ENCODE measurements at places on chromosomes 6 and 20.
A peak's percentile ranks its signal among the peaks of the same experiment; 100 is the strongest.

DNA sequence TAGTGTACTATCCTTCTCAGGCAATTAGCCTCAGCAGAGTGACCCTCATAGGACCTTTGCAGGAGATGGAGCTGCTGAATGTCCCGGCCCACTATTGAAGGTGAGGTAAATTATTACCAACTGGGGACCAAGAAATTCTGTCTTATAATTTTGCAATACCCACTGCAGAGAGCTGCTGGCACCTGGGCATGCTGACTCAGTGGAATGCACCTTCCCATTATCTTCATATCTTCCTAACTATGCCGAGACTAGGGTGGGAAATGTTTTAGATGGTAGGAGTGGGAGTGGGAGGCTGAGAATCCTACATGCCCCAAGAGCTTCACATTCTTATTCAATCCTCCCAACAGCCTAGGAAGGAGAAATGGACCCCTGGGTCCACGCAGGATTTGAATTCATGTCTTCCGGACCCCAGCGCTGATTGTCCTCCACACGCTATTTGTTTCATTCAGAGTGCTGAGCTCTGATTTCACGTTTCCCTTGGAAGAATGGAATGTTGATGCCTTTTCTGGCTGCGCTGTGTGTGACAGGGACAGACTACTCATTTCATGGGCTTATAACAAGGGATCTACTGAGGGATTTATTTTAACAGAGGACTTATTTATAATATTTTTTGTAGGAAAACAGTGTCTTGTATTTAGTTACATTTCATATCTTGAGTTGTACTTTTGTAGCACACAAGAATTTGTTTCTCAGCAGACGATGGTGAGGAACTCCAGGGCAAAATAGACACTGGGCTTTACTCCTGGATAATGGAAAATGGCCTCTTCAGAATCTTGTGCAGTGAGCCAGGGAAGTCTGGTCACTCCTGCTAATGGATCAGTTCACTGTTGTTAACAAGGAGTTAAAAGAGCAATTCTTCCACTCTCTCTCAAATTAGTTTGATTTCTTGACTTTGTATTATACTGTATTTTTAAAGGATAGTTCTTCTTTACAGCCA is 66.4 kb downstream of the FYN start:
- no peak for DNase-seq

DNA sequence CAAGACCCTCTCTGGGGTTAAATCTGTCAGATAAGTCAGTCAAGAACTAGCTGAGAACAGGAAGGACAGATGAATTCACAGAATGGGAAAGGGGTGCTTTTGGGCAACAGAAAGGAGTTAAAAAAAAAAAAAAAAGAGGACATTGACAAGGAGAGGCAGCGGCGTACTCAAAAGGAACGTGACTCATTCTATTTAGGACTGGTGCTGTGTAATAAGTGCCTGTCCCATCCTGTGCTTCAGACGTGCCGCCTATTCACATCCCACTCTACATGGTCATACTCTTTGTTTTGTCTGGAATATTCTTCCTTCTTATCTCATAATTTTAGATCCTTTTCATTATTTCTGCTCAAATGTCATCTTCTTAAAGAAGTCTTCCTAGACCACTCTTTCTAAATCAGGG is 101.1 kb upstream of the EMILIN3 start:
- DNase-seq = no peak

- no peak for DNase-seq
Measured at GRCh38 chr6:7188492-7188891, 80.7 kb downstream of the RREB1 start.

DNA sequence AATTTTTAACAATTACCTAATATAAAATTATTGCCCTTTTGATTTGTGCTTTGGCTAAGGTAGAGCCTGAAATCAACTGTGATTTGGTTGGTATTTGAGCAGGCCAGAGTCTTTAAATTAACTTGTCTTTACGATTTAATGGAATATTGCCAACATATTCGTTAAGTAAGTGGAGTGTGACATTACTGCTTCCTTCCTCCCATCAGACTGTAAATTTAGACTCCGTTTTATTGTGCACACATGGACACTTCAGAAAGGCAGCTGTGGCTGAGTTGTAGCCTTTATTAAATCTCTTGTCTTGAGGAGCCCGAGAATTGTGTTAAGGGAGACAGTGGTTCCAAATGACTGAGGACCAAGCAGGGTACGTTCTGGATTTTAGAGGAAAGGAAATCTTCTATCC is 57.4 kb downstream of the CAP2 start:
- DNase-seq = no peak

- DNase-seq = no peak
Measured at GRCh38 chr6:25007269-25007699, 71.5 kb upstream of the RIPOR2 start.

GRCh38 chr6:149212892-149213801 is 104.4 kb upstream of the TAB2 start:
- no peak for DNase-seq

GRCh38 chr6:89433252-89434149 is 549 bp downstream of the ANKRD6 start:
- DNase-seq = peak; percentile 72

DNA sequence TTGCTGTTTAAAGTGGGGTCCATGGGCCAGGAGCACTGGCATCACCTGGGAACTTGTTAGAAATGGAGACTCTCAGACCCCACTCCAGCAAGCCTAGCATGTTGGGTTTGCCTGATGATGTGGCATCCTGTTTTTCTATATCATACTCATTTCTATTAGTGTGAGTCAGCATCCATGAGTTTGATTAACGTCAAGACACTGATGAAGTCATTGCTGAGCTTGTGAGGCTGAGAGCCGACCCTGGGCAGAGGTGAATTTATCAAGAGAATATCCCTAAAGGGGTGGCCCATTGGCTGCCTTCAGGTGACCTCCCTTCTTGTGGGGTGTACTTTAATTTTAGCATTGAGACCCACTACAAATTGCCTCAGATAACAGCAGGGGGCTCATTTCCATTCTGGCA is 43.4 kb upstream of the RNF144B start:
- no peak for DNase-seq

GRCh38 chr20:46960536-46960935 is 65.9 kb downstream of the EYA2 start:
- no peak for DNase-seq

DNA sequence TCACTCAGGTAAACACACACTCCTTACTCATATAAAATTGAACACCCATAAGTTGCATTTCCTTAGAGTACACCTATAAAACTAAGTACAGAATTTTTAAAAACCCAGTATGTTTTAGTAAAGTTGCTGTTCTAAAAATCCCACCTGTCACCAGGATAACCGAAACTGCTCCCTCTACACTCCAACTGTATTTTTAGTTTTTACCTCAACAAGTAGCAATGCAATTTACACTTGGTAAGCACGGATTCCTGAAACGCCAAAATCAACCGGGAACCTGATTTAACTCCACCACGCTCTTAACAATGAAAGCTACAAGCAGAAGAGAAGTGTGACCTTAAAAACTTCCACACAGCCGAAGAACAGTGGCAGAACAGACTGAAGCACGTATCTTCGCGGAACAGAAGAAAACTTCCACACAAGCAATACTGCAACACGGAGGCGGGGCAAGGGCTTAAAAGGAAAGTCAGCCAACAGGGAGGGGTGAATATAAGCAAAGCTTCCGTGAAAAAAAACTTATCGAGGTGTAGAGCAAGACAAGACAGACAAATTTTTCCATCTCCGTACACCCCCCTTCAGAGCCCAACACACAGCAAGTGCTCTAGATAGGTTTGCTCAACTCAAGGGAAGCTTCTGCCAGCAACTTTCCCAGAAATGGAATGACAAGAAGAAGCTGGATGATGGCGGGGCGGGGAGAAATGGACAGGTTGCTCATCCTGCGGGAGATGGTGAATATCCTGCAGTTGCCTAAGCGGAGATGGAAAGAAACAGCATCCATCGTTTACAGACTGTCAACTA is 1.4 kb downstream of the STAU1 start:
- DNase-seq = no peak

DNA sequence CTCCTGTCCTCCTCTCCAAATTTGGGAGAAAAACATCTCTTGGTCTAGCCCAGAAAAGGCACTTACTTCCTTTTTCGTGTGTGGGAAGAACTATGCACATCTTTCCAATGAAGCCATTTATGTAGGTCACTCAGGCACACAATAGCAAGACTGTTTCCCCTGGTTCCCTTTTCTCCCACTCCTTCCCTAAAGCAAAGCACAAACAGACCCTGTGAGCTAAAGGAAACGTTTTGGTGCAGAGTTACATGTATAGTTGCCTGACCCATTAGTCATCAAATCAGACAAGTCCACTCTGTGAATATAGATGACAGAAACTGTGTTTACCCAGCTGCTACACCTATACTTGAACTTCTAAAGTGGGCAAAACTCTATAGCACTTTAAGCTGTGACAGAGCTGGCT is 474.6 kb downstream of the COL12A1 start:
- no peak for DNase-seq

- DNase-seq = no peak
Measured at GRCh38 chr6:36404164-36404563, 16.7 kb upstream of the ETV7 start.

GRCh38 chr6:159107451-159108260 is 61.5 kb upstream of the FNDC1 start:
- DNase-seq = peak; percentile 59

GRCh38 chr20:45049438-45049837 is 51.5 kb downstream of the KCNS1 start:
- no peak for DNase-seq

DNA sequence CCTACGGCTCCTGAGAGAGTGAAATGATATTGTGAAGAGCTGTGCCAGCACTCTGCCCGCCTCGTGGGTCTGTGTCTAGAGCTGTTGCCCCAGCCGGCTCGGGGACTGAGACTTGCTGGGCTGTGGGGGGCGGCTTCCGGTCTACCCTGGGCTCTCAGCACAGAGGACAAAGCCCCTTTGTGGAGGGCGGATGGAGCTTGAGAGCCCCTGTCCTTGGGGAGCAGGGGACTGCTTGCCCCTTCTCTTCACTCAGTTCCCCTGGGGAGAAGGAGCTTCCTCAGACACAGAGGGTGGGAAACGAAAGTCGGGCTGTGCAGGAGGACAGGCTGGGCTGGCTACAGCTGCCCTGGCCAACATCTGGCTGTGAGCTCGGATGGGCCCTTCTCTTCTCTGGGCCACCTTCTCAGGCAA is 11.0 kb downstream of the SRC start:
- no peak for DNase-seq

DNA sequence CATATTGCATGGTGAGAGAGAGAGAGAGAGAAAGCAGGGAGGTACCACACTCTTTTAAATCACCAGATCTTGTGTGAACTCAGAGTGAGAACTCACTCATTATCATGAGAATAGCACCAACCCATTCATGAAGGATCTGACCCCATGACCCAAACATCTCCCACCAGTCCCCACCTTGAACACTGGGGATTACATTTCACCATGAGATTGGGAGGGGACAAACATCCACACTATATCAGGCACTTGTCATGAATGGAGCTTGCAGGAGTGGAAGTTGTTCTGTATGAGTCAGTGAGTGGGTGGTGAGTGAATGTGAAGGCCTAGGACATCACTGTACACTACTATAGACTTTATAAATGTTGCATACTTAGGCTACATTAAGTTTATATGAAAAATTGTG is 47.7 kb upstream of the RNF182 start:
- no peak for DNase-seq

DNA sequence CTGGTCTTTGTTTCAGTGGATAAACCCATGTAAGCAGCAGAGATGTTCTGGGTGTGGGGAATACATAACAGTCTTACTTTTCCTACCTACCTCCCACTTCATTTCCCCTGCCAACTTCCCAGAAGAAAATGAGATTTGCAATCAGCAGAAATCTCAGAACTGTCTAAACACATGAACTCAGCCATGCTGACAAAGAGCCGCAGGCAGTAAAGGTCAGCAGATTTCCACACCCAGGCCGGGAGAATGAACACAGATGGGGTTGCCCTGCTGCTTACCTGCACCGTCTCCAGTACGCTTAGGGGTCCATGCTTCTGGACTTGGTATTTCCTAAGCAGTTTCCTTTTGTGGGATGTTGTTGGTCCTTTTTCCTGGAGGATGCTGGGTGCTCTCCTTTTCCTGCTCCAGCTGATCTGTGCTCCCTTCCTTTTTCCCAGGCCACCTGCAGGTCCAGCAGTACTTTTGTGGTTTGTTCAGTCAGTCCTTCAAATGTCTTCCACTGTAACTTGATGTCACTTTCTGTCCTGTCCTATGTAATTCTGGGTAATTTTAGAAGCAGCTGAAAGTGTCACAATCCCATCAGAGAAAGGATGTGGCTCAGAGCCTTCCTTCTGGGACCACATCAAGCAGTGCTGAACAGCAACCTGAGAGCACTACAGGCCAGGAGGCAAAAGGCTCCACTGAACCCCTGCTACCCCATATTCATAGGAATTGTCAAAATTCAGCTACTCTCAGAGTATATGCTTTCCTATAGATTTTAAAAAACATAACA is 129.0 kb downstream of the CEP57L1 start:
- DNase-seq = no peak

DNA sequence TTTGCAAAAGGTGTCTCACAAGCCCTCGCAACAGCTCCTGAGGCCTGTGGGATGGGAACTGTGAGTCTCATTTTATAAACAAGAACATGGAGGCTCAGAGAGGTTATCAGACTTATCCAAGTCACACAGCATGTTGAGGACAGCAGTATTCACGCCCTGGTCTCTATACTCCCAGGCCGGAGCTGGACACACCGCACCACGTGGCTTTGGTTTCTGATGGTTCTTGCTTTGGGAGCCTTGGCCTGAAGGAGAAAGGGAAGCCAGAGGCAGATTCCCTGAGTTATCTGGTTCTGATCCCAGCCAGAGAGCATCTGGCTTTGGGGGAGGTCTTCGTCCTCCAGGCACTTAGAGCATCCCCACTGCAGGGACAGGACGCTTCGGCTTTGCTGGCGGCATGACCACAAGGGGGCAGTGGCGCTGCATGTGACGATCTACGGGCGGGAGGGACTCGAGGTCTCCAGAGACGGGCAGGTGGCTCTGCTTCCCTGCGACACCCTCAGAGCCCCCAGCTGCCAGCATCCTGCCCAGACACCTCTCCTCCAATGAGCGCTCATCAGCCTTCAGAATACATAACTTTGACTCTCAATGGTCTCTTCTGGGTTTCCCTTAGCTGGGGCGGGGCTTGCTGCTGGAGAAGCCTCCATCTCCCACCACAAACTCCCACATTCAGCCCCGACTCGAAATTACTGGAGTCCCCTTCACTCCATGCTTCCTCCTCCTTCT is 51.4 kb upstream of the SAYSD1 start:
- peak; percentile 84 for DNase-seq

DNA sequence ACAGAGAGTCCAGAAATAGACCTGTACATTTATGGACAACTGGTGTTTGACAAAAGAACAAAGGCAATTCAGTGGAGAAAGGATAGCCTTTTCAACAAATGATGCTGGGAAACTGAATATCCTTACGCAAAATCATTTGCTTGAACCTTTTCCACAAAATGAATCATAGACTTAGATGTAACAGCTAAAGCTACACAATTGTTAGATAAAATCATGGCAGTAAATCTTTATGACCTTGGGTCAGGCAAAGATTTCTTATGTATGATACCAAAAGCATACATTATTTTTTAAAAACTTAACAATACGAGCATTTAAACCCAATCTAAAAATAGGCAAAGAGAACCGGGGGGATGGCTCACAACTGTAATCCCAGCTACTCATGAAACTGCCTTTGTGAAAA is 73.5 kb upstream of the DST start:
- no peak for DNase-seq

- no peak for DNase-seq
Measured at GRCh38 chr20:35327074-35327976, 35.1 kb upstream of the FAM83C start.

- no peak for DNase-seq
Measured at GRCh38 chr20:64189986-64190385, 25.7 kb downstream of the MYT1 start.

Data from DMS79 (cell line).